ENCODE measurements at places on chromosomes 1 and 21.

GRCh38 chr1:229869240-229869639 lies 197.8 kb upstream of the GALNT2 start:
- DNase-seq: no peak

DNA sequence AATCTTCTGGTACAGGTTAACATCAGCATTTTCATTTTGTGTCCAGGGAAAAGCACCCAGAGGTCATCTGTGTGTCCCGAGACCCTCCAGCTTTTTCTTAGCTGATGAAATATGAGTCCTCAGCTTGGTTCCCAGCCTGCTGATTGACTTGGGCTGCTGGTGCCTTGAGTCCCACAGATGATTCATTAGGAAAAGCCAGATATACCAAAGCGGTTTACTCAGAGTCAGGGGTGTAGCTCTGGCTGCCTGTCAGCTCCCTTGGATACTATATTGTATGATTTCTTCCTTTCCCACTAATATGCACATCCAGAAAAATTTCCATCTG lies 43.7 kb upstream of the MAB21L3 start:
- no peak for DNase-seq

- no peak for DNase-seq
Measured at GRCh38 chr1:31387612-31388011, 14.7 kb upstream of the FABP3 start.

DNA sequence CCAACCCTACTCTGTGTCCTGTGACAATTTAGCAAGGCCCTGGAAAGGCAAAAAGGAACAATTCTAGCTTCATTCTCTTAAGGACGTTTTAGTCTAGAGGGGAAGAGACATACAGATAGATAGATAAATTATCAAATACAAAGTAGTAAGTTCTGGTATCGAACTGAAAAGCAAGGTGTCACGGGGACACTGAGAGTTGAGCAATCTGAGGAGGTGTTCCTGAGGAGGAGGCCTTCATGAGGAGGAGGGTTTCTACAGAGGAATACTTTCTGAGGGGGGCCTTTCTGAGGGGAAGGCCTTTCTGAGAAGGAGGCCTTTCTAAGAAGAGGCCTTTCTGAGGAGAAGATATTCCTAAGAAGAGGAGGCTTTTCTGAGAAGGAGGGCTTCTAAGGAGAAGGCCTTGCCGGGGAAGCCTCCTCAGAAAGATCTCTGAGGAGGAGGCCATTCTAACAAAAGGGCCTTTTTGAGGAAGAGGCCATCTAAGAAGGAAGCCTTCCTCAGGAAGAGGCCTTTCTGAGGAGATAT lies 155.9 kb upstream of the COA6 start:
- no peak for DNase-seq

- no peak for DNase-seq
Measured at GRCh38 chr1:43711049-43711448, 3.7 kb downstream of the ST3GAL3 start.

DNA sequence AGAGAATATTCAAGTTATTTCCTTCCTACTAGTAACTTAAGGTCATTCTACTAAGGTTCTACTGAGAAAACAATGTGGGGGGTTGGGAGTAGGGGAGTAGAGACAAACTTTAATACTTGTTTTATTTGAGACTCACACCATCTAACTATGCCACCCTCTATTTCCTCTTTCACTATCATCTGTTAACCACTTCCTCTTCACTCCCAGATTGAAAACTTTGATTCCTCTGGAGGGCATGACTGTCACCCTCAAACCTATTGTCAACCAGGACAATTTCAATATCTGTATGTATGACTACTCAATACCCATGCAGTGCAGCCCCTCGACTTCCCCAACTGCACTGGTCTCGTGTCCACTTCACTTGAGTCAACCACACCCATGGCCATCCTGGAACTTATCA lies 165.6 kb upstream of the POGK start:
- no peak for DNase-seq

DNA sequence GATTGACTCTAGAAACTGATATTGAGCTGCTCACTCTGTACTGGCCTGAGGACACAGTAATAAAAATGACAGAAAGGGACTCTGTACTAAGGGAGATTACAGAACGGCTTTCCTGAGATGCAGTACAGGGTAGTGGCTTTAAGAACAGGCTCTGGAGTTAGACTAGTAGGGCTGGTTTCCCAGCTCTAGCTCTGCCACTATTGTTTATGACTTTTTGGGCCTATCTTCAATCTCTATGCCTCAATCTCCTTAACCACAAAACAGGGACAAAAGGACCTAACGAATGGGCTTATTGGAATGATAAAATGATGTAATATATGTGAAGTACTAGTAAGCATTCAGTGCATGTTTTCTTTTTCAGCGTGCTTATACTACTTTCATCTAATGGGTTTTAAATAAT lies 1.4 kb downstream of the DEPDC1 start:
- no peak for DNase-seq

- no peak for DNase-seq
Measured at GRCh38 chr1:67831850-67832513, 1.3 kb downstream of the GNG12 start.

Measured in effector memory CD8-positive, alpha-beta T cell (primary cell).